ENCODE measurements at places on chromosomes 3 and 15.

DNA sequence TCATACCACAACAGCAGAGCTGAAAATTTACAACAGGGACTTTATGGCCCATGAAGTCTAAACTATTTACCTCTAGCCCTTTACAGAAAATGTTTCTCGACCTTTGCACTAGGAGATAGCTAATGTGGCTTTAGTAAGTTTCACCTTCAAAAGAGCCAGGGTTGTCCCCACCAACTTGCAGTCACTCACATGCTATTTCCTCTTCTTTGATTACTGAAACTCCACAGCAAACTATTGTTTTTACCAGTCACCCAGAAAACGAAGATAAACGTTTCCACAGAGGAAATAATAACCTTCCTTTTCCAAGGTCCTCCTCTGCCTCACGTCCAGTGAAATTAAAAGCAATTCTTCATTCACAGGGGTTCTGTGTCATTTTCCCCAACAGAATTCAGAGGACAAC is 48.2 kb downstream of the WWTR1 start:
- DNase-seq, result peak; percentile 8

- DNase-seq, result no peak
Measured at GRCh38 chr3:13705051-13705450, 156.1 kb downstream of the FBLN2 start.

GRCh38 chr3:194067949-194068362 is 68.0 kb upstream of the HES1 start:
- no peak for DNase-seq

GRCh38 chr15:85404176-85404917 is 23.9 kb downstream of the AKAP13 start:
- no peak for DNase-seq

GRCh38 chr3:24263069-24263668 is 231.5 kb downstream of the THRB start:
- DNase-seq, result no peak

GRCh38 chr3:101643009-101643844 is 33.7 kb downstream of the ZBTB11 start:
- DNase-seq, result no peak

- peak; percentile 82 for DNase-seq
Measured at GRCh38 chr3:71010726-71011455, 572.6 kb downstream of the FOXP1 start.

DNA sequence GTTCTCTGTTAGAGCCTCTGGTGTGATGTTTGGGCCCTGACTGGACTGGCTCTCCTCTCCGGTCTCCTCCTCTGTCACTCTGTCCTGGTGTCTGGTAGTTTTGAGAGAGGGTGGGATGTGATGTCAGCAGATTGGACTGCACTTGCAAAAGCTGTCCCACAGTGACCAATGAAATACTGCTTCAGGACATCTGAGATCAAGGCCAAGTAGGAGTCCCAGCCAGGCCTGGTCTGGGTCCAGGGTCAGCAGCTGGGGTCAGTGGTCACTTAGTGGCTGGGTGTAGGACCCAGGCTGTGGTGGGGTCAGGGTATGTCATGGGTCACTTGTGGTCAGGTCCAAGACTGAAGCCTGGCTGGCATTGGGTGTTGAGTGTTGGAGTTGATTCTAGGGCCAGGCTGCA is 20.9 kb downstream of the ALDH1L1 start:
- no peak for DNase-seq

GRCh38 chr15:77983708-77984445 is 93.6 kb downstream of the TBC1D2B start:
- DNase-seq, result no peak

- no peak for DNase-seq
Measured at GRCh38 chr3:165883117-165883516, 45.9 kb upstream of the BCHE start.

- DNase-seq, result peak; percentile 48
Measured at GRCh38 chr3:124995460-124995994, 60.3 kb downstream of the HEG1 start.

- DNase-seq, result no peak
Measured at GRCh38 chr3:126537116-126537729, 13.3 kb downstream of the CHST13 start.
